ENCODE measurements at places on chromosomes 4 and X.

DNA sequence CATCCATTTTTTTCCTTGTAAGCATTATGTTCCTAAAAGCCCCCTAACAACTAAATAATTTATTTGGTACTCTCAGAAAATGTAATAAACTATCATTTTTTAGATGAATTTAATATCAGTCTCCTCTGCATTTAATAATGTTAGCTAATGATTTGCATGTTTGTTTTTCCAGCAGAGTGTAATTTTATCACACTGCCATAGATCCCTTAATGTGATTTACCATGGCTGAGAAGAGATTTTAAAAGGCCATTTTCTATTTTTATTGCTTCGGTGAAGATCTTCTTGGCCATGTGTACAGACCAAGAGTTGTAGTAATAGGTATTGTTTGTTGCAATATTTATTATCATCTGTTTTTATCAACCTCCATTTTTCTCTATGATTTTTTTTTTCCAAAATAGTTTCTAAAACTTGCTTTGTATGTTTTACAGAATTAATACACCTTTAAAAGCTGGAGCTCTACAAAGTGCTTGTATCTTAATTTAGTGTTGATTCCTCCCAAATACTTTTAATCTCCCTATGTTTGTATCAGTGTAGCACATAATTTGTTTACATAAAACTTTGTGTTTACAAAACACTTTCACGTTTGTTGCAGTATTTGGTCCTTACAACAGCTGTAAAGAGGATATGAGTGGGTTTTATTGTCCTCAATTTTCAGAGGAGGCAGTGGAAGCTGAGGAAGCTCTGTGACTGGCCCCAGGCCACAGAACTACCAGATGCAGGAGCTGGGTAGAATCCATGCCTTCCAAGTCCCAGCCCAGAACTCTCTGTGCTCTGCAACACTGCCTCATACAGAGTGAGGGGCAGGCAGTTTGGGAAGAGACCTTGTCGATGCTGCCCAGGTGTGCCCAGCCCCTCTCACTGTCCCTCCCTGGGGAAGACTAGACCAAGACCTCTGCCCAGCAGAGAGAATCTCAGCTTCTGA lies 58.1 kb downstream of the FAM114A1 start:
- DNase-seq, result no peak

DNA sequence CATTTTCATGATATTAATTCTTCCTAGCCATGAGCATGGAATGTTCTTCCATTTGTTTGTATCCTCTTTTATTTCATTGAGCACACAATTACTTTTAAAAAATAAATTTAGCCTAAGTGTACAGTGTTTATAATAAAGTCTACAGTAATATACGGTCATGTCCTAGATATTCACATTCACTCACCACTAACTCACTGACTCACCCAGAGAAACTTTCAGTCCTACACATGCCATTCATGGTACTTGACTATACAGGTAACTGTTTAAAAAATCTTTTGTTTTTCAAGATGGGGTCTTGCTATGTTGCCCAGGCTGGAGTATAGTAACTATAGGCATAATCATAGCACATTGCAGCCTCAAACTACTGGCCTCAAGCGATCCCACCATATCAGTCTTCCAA lies 348.1 kb downstream of the RAPGEF2 start:
- DNase-seq, result peak; percentile 60

- peak; percentile 53 for DNase-seq
These were observed 265.4 kb upstream of the SLC7A11 start for GRCh38 chr4:138507522-138507921.

GRCh38 chrX:69229436-69229835 lies 64.2 kb upstream of the PJA1 start:
- DNase-seq, result peak; percentile 86

DNA sequence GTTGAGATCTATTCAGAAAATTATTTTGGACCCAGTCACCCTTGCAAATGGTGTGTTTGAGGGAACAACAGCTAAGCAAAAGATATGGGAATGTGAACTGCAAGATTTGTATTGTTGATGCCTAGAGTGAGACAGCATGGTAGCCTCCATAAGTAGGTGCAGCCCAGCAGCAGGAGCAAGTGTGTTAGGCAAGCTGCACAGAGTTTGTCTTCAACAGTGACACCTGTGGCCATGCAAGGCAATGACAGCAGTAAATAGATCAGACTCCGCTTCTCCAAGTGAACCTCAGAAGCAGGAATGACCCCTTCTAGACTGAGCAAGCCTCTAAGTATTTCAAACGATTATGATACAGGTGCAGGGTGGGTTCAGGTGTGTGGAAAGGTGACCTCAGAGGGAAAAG lies 133.4 kb upstream of the MSX1 start:
- DNase-seq, result no peak

- no peak for DNase-seq
These were observed 31.9 kb downstream of the EGF start for GRCh38 chr4:109944591-109944990.

DNA sequence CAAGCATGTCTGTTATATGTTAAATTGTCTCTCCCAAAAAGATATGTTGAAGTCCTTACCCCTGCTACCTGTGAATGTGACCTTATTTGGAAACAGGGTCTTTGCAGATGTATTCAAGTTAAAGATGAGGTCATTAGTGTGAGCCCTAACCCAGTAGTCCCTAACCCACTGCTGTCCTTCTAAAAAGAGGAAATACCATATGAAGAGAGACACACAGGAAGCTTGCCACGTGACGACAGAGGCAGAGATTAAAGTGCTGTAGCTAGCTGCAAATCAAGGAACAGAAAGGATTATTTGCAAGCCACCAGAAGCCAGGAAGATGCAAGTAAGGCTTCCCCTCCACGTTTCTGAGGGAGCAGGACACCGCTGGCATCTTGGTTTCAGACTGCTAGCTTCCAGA lies 150.1 kb downstream of the HNRNPD start:
- no peak for DNase-seq

- DNase-seq, result no peak
These were observed 192.0 kb downstream of the HS6ST2 start for GRCh38 chrX:132766452-132766851.

GRCh38 chr4:154349829-154350228 lies 141.8 kb downstream of the DCHS2 start:
- DNase-seq, result peak; percentile 1

DNA sequence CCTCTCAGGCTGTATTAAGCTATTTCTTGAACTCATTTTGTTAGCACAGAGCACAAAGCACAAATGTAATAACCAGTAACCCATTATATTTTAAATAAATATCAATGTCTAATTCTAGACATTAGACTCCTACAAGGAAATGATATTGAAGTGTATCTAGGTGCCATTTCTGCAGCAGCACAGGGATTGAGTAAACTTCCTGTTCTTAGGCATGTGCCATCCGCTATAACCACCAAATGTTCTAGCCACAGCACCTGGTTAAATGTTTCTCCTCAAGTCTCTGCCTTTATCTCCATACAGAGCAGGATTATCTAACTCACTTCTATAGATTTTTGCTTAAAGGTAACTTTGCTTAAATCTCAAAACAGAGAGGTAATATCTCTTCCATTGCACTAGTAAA lies 51.4 kb downstream of the SGMS2 start:
- DNase-seq, result no peak

DNA sequence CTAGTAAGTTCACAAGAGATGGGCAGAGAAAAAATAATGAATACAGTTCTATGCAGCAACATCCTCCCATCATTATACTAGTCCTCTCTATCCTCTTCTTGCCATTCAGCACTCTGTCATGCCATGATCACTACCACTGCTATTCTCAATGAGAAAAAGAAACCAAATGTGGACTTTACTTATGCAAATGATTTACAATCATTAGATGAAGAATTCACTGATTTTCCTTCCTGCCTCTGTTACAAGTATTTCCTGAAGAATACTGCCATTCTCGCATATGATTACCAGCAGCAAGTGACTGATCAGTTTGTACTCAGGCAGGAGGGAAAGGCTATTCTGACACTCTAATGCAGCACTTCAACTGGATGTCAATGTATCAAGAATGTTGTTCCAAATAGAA lies 50.3 kb downstream of the WDFY3 start:
- no peak for DNase-seq

GRCh38 chr4:98539741-98540140 lies 118.7 kb downstream of the TSPAN5 start:
- DNase-seq, result no peak

DNA sequence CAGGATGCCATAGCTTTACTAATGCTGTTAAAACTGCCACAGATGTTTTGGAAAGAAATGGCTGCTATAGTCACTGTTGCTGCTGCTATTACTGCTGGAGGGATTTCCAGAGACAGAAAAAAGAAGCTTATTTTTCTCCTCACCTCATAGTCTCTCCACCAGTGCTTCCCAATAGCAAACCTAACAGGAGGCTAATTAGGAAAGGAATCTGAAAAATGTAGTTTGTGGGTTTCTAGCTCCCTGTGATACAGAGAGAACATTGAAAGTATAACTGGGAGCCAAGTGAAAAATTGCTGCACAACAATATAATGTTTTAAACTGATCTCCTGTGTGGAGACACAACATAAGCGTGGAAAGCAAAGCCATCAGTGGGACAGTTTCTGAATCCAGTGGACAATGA lies 8.6 kb upstream of the TSPAN7 start:
- no peak for DNase-seq

GRCh38 chr4:98848448-98848847 lies 80.5 kb downstream of the EIF4E start:
- DNase-seq, result no peak

- DNase-seq, result peak; percentile 31
These were observed 226.4 kb downstream of the MAGEB5 start for GRCh38 chrX:26442340-26442739.

GRCh38 chr4:17098996-17099395 lies 200.6 kb upstream of the LDB2 start:
- DNase-seq, result no peak

DNA sequence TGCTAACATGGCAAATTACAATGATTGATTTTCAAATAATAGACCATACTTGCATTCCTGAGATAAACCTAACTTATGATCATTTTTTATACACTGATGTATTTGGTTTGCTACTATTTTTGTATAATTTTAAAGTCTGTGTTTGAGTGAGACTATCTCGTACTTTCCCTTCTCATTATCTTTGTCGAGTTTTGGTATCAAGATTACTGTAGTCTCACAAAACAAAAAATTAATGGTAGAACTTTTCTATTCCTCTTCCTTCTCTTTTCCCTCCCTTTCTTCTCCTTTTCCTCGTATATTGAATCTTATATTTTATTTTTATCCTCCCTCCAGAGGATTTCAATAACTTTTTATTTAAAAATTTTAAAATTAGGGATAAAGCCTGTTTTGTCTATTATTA lies 41.5 kb downstream of the RGS12 start:
- no peak for DNase-seq

DNA sequence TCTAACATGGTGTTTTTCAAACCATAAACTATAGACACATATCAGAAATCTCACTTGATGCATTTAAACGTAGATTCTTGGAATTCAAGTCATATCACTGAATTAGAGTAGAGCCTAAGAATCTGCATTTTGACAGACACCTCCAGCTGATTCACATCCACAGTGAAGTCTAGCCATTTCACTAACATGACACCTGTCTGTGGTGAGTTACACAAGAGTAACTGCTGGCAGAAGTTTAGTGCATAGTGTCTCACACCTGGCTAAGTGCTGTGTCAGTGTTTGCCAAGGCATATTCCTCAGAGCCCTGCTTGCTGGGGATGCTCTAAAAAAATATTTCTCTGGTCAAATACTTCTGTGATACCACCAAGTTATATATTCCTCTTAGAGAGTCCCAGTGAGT lies 237.5 kb upstream of the DIAPH2 start:
- DNase-seq, result no peak

DNA sequence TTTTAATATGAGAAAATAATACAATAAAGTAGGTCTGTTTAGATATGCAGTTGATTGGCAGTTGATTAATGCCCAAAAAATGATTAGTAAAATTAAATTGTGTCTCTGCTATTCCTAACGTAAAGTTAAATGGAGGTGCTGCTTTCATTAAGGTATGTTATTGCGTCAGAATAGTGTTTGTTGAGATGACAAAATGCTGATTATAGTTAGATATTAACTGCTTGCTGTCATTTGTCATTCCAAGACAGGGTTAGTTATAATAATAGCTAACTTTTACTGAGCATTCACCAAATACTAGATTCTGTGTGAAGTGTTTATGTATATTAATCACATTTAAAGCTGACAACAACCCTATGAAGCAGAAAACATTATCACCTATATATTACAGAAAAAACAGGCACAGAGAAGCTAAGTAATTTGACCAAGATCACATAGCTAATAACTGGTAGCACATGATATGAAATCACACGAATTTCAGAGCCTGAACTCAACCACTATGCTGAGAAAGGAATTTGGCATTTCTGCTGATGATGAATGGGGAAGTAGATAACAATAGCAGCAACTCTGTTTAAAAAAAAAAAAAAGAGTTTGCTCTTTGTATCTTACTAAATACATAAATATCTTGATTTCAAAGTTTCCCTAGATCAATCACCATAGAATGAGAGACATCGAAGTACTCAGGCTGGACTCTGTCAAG lies 59.7 kb upstream of the WDR44 start:
- DNase-seq, result peak; percentile 1

- peak; percentile 56 for DNase-seq
These were observed 174.5 kb downstream of the NSUN7 start for GRCh38 chr4:40924096-40924792.

DNA sequence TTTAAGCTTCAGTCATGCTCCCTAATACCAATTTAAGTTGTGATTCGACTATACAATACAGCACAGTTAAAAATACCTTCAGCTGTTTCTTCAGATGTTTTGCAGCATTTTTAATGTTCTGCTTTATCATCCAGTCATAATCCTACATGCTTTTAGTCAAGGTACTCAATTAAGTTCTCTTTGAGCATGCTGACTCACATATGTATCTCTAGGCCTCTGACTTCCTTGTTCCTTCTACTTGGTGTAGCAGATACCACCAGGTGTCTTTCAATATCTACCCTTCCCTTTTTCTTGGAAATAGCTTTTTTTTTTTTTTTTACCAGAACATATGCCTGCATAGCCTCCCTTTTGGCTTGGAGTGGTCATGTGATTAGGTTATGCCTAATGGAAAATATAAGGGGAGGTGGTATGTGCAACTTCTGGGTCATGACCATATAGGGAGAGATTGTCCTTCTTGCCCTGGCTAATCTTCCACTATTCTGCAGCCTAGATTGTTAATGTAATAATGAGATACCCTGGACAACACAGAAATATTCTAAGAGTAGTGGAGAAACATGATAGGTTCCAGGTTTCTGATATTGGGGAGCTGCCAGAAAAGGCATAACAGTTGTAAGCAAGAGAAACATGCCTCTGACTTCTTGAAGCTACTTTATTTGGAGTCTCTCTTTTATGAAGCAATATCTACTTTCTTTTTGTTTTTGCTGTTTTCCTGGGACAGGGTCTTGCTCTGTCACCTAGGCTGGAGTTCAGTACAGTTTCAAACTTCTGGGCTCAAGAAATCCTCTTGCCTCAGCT lies 737.2 kb upstream of the SLIT2 start:
- DNase-seq, result no peak

DNA sequence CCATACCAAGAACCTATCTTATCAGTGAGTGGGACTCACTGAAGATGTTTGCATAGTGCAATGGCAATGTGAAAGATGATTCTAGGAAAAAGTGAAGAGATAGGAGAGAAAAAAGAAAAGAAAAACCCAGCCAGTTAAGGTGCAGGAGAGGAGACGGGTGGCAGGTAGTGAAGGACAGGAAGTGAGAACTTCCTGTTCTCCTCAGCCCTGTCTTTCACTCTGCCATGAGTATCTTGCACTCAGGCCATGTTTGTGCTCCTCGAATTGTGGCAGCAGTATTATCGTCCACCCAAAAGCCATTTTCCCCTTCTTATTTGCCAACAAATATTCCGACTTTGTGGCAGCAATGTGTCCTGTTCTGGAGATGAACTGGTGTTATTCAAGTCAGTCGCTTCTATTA lies 8.6 kb upstream of the ENPEP start:
- no peak for DNase-seq
